ENCODE measurements at places on chromosomes 5 and 9. TPM values are rescaled to one million over a fixed set of nuclear protein-coding genes. Genes with fewer than 3 reads are reported as not detected.

DNA sequence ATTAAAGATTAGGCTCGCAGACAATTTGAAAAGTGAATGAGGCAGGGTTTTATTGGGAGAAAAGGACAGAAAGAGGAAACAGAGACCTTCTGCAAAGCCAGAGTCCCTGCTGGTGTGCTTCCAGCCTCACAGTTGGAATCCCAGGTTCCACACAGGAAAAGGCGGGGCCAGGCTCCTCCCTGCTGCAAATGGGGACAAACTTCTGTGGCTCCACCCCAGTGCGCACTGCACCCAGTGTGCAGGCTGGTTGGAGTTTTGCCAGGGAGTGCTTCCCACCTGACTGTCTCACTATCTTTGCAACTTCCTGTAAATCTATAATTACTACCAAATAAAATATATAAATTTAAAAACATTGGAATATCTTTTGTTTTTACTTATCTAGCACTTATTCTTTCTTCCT is 386.0 kb upstream of the GRIN3A start:
- no peak for DNase-seq

- DNase-seq, result no peak
These were observed 464.5 kb downstream of the ICE1 start for GRCh38 chr5:5886812-5887486.

Gene KCNT1
- not detected for total RNA-seq

Gene PCDHA9
- total RNA-seq, result not detected
